ENCODE measurements at places on chromosomes 6 and 20.

- DNase-seq = no peak
Measured at GRCh38 chr6:86192123-86192522, 549.4 kb upstream of the SYNCRIP start.

DNA sequence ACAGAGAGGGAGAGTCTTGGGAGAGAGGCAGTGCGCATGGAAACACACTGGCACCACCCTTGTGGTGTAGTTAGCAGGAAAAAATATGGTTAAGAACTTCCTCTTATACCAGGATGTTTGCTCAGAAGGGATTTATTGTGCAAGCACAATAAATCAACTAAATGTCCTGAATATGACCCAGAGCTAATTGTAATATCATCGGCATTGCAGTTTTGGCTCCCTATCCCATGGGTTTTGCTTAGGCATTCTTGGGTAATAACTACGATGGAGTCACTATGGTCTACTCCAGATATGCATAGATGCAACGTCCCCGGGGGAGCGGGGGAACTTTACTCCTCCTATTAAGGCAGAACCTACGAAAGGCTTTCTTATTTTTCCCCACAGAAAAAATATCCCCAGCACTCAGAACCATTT, 751.6 kb downstream of the EYS start:
- DNase-seq = no peak

- no peak for DNase-seq
Measured at GRCh38 chr20:48294942-48295341, 509.7 kb upstream of the SULF2 start.

DNA sequence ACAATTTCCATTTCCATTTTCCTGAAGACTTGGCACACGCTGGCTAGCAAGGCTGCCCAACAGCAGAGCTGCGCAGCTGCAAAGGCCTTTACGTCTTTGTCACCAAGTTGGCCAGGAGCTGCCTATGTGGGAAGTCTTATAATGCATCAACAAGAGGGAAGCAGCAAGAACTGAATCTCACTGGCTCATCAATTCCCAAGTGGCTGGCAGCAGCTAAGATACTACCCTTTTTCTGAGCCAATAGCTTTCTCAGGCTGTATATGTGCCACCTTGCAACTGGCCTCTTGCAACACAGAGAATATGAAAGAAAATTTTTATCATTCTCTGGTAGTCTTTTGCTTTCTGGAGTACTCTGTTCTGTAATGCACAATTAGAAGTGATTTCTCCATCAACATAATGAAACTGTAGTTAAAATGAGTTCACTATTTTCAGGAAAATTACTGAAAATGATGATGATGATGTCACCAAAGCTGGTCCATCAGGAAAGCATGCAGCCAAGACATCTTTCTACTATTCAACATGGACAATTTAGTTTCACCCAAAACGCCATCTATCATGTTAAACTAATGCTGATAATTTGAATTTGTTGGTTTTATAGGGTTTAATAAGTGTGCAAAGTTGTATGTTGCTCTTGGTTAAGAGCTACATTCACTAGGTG, 97.3 kb upstream of the FOXA2 start:
- DNase-seq = no peak

GRCh38 chr6:80641591-80641990, 535.1 kb downstream of the BCKDHB start:
- no peak for DNase-seq

DNA sequence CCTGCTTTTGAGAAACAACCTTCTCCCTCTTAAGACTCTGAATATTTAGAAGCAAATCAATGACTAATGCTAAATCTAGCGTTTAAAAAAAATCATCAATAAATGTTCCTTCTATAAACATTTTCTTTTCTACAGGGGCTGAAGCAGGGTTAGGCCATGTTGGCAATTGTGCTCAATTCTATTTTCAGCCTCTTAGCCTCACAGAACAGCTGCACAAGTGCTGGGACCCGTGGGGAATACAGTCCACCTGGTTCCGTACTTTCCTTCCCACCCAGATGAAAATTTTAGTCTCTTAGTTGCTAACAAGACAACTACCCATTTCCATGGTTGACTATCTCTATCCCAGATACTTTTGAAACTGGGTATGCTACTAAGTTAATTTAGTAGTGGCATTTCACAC, 138.6 kb downstream of the RPS12 start:
- DNase-seq = no peak

DNA sequence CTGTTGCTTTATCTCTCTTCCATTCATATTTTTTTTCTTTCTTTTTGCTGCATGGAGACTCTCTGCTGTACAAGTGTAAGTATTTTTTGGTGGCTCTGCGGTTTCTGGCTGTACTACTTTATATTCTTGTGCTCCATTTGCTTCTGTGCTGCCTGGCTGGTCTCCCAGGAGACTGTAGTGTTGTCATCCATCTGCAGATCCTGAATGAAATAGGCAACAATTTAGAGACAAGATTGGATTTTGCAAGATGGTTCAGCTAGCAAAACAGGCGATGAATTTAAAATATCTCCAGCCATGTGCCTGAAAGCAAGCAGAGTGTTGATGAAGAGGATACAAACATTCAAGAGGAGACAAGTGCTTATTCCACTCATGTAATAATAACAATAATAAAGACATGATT, 75.1 kb upstream of the SCGN start:
- no peak for DNase-seq

GRCh38 chr6:3732345-3733141, 19.0 kb downstream of the PXDC1 start:
- DNase-seq = peak; percentile 36

DNA sequence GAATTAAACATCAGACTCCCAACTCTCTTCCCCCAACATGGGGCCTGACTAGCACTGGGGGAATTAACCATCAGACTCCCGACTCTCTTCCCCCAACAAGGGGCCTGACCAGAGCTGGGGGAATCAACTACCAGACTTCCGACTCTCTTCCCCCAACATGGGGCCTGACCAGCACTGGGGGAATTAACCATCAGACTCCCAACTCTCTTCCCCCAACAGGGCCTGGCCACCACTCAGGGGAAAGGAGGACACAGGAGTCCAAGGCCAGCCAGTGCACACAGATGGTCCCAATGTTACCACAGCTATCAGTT, 13.1 kb downstream of the CST7 start:
- DNase-seq = no peak

DNA sequence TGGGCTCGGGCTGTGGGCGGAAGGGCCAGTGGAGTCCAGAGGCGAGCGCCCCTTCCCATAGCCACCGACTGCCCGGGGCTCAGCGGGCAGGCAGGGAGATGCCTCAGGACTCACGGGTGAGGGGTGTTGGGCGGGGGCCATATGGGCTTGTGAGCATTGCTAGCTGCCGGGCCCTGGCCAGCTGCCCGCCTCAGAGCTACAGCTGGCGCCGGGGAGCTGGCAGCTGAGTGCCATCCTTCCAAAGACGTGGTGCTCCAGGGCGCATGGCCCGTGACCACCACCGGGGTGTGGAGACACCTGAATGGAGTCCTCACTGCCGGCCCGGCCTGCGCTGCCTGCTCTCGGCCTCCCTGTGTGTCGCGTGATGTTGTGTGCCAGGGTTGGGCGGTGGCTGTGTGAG, 10.6 kb upstream of the RBBP8NL start:
- DNase-seq = no peak

GRCh38 chr20:49234831-49235230, 15.6 kb downstream of the DDX27 start:
- no peak for DNase-seq

DNA sequence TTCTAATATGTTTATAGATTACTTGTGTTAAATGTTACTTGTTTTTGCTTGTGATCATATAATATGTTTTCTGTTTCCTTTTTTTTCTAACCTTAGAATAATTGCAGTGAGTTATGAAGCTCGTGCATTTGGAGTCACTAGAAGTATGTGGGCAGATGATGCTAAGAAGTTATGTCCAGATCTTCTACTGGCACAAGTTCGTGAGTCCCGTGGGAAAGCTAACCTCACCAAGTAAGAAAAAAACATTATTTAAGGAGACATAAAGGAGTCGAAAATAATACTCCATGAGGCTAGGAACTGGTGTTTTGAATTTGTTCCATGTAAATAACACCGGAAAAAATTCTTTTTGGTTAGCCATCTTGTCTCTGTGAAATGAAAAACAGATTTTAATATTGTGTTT, 6.9 kb downstream of the POLH start:
- no peak for DNase-seq

- no peak for DNase-seq
Measured at GRCh38 chr6:97059473-97059872, 134.9 kb downstream of the KLHL32 start.

DNA sequence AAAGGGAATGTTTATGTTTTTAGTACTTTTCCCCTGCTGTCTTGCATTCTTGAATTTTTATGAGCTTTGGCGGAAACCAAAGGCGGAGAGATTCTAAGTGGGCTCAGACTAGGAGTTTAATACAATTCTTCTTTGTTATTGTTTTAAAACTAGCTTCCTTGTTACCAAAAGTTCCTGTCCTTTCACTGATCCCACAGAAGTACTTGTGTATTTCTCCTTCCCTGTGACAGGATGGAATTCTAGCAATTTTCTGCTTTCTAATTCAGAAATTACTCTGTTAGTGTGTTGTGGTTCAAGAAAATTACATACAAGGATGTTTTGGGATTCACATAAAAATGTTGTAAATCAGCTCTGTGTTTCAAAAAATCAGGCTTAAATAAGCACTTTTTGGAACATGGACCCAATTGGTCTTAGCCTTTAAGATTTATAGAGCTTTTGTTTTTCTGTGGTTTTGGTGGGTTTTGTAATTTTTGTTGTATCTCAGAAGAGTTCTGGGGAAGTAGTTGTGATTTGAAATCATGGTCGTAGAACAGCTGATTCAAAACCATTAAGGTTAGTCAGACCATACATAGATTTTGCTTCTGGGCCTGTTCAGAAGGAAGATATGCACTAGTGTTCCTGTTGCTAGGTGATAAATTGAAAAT, 17.6 kb upstream of the CTAGE9 start:
- no peak for DNase-seq

DNA sequence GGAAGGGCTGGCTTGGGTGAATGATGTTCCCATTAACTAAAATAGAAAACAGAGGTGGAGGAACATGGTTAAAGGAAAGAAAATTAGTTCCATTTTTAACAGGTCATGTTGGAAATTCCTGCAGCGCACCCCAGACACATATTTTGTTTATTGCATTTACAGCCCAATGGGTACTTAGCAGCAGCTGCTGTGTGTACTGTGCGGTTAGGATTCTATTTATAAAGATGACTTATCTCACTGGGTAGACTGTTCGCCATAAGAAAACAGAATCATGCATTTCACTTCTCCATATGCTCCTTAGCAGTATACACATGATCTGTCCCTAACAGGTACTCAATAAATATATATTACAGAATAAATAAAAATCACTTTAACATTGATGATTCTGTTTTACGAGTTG, 135.8 kb downstream of the SLC35F1 start:
- no peak for DNase-seq

DNA sequence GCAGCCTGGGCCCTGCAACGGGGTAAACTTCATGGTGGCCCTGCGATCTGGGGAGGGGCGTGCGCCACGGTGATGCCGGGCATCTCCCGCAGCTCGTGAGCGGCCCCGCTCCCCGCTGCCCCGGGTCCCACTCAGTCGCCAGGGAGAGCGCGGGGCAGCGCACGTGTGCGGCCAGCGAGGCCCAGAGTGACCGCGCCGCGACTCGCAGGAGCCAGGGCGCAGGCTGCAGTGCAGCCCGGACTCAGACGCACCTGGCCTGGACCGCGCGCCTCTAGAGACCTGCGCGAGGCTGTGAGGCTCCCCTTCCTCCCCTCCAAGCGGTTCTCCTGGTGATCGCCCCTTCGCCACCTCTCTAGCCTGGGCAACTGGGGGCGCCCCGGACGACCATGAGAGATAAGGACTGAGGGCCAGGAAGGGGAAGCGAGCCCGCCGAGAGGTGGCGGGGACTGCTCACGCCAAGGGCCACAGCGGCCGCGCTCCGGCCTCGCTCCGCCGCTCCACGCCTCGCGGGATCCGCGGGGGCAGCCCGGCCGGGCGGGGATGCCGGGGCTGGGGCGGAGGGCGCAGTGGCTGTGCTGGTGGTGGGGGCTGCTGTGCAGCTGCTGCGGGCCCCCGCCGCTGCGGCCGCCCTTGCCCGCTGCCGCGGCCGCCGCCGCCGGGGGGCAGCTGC, 652 bp downstream of the BMP6 start:
- no peak for DNase-seq

- no peak for DNase-seq
Measured at GRCh38 chr6:2232445-2232844, 13.0 kb downstream of the GMDS start.

GRCh38 chr20:57716901-57717300, 7.1 kb upstream of the PMEPA1 start:
- no peak for DNase-seq

- no peak for DNase-seq
Measured at GRCh38 chr20:10665791-10666190, 8.0 kb downstream of the JAG1 start.

GRCh38 chr6:170090561-170090960, 200.3 kb downstream of the DLL1 start:
- no peak for DNase-seq

DNA sequence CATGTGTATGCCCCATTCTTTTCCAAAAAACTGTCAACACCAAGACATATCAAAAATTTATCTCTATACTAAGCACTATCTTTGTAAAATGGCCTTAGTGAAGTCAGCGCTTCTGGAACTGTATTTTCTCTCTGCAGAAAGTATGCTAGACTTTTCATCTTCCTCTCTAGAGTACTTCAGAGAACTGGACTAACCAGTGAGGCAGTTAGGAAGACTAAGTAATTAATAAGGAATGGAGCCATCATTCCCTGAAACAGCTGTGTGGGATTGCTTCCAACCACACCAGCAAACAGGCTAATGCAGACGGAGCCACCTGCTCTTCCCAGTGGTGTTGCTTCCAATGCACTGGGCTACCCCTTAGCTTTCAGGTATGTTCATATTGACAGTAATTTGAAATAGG, 169.1 kb upstream of the FUT9 start:
- no peak for DNase-seq

GRCh38 chr6:135675862-135676261, 175.6 kb upstream of the PDE7B start:
- no peak for DNase-seq

- DNase-seq = peak; percentile 26
Measured at GRCh38 chr20:49676581-49677291, 36.9 kb downstream of the B4GALT5 start.

DNA sequence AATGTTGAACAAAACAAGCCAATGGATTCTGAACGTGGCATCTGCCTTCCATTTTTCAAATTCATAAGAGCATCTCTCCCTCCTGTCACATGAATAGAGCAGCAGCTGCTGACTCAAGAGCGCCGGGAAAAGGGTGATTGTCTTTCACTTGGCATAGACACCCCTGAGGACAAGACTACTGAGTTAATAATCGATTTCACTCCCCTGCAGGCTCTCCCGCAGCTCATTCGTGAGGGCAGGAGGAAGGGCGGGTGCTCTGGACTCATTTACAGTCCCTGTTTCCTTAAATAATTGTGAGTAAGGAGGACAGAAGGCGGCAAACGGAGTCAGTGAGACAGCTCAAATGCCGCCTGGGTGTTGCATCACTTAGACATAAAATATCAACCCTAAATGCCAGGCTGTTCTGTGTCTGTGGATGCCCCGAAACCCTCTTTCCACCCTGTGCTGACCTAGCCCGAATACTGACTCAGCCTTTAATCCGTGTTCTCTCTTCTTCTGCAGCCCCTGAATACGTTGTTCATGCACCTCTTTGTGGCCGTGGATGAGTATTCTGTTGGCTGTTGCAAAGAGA, 21.6 kb downstream of the CFAP61 start:
- DNase-seq = no peak

Data from activated CD8-positive, alpha-beta memory T cell treated with anti-CD3 and anti-CD28 coated beads for 4 hours (primary cell).